ENCODE measurements at places on chromosomes 16 and 17. TPM values are rescaled to one million over a fixed set of nuclear protein-coding genes. Genes with fewer than 3 reads are reported as not detected.

GRCh38 chr17:28480799-28481571 is 7.5 kb downstream of the SLC13A2 start:
- no peak overlapping the region for H3K4me3 ChIP-seq
- peaks cover 13% of the 10 kb centered on the region for H3K4me1 ChIP-seq
- DNase-seq, result no peak
- no peaks in the 10 kb centered on the region for H3K36me3 ChIP-seq

DNA sequence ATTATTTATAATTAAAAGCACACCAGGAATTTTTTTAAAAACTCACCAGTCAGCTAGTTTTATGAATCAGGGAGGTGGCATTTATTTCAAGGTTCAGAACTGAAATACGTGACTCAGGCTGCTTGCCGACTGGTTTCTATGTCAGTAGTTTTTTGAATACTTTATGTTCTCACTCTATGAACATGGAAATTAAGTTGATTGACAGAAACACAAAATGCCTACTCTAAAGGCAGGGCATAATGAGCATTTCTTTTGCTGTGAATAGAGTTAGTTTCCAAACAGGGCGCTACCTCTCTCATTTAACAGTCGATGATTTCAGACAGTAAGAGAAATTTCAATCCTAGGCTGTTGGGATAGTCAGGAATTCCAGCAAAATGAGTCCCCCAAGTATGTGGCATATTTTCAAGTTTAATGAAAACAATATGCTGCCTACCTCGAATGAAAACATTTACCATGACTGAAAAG is 6.7 kb downstream of the HS3ST3B1 start:
- no peaks in the 10 kb centered on the region for H3K27me3 ChIP-seq
- no peak for DNase-seq
- peak overlapping the region; percentile 53 for H3K27ac ChIP-seq
- peak overlapping the region; percentile 72 for H3K4me3 ChIP-seq
- peaks cover 63% of the 10 kb centered on the region for H3K4me1 ChIP-seq

GRCh38 chr17:80036715-80037477 is 454 bp downstream of the CCDC40 start:
- peaks cover 7% of the 10 kb centered on the region for H3K4me1 ChIP-seq
- DNase-seq, result peak; percentile 80
- H3K4me3 ChIP-seq, result peak overlapping the region; percentile 88
- peak overlapping the region; percentile 90 for H3K27ac ChIP-seq

GRCh38 chr16:53678756-53679343 is 24.8 kb downstream of the RPGRIP1L start:
- no peaks in the 10 kb centered on the region for H3K27me3 ChIP-seq
- no peak for DNase-seq
- H3K4me3 ChIP-seq, result no peak overlapping the region
- H3K4me1 ChIP-seq, result peaks cover 2% of the 10 kb centered on the region
- no peak overlapping the region for H3K27ac ChIP-seq

GRCh38 chr16:77724174-77724573 is 1.9 kb downstream of the NUDT7 start:
- DNase-seq, result no peak
- H3K4me1 ChIP-seq, result peaks cover 11% of the 10 kb centered on the region
- no peak overlapping the region for H3K4me3 ChIP-seq
- no peak overlapping the region for H3K27ac ChIP-seq
- peaks cover 13% of the 10 kb centered on the region for H3K36me3 ChIP-seq
- no peaks in the 10 kb centered on the region for H3K27me3 ChIP-seq

DNA sequence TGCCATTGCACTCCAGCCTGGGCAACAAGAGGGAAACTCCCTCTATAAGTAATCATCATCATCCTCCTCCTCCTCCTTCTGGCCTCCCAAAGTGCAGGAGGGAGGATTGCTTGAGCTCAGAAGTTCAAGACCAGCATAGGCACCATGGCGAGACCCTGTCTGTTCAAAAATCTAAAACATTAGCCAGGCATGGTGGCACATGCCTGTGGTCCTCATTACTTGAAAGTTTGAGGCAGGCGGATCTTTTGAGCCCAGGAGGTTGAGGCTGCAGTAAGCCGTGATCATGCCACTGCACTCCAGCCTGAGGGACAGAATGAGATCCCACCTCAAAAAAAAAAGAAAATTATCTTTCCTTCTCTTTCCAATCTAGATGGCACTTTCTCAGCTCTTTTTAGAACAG is 27.8 kb downstream of the PKD1L3 start:
- H3K4me1 ChIP-seq, result no peaks in the 10 kb centered on the region
- no peak for DNase-seq
- no peaks in the 10 kb centered on the region for H3K36me3 ChIP-seq

- H3K27me3 ChIP-seq, result no peaks in the 10 kb centered on the region
- no peaks in the 10 kb centered on the region for H3K36me3 ChIP-seq
- H3K4me3 ChIP-seq, result no peak overlapping the region
- no peaks in the 10 kb centered on the region for H3K4me1 ChIP-seq
- no peak for DNase-seq
These were observed 125.2 kb downstream of the C16orf78 start for GRCh38 chr16:49498666-49499413.

DNA sequence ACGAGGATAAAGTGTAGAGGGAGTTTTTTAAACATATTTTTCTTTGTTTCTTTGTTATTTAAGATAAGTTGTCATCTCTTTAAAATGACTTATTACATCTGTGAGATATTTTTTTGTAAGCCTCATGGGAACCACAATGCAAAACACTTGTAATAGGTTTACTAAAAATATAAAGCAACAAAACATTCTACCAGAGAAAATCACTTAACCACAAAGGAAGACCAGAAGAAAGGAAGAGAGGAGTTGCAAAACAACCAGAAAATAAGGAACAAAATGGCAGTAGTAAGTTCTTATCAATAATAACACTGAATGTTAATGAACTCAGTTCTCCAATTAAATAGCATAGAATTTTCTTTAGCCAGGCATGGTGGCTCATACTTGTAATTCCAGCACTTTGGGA is 22.9 kb downstream of the DHRS7B start:
- DNase-seq, result no peak
- no peak overlapping the region for H3K27ac ChIP-seq
- no peak overlapping the region for H3K4me3 ChIP-seq
- no peaks in the 10 kb centered on the region for H3K27me3 ChIP-seq
- peaks cover 37% of the 10 kb centered on the region for H3K36me3 ChIP-seq

DNA sequence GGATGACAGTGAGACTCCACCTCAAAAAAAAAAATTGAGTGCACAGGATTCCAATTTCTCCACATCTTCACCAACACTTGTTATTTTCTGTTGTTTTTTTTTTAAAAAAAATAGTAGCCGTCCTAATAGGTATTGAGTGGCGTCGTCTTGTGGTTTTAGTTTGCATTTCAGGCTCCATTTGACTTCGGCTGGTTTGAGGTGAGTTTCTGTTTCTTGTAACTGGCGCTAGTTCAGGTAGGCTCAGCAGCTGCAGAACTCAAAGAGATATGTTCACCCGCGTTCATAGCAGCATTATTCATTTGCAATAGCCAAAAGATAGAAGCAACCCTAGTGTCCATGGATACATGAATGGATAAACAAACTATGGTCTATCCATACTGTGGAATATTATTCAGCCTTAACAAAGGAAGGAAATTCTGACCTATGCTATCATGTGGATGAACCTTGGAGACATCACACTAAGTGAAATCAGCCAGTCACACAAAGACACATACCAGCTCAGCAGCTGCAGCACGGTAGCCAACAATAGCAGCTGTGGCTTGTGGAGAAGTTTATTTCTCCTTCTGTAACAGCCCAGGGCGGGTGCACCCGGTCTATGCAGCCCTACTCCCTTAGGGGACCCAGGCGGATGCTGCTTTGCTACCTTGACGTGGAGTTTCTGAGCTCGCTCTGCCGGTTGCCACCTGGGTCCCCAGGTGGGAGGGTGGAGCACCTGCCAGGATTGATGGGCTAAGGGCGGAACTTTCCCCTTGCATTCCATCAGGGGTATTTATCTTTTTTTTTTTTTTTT is 44.9 kb downstream of the TMEM235 start:
- H3K27ac ChIP-seq, result peak overlapping the region; percentile 16
- peak; percentile 67 for DNase-seq
- no peak overlapping the region for H3K4me3 ChIP-seq
- peaks cover 2% of the 10 kb centered on the region for H3K27me3 ChIP-seq

GRCh38 chr17:60155815-60156214 is 6.0 kb downstream of the CA4 start:
- H3K4me1 ChIP-seq, result peaks cover 8% of the 10 kb centered on the region
- H3K36me3 ChIP-seq, result no peaks in the 10 kb centered on the region
- no peak for DNase-seq

GRCh38 chr17:7589891-7590691 is at the start of gene SOX15:
Gene SOX15 (minus strand): TSS chr17:7590094. CDS start chr17:7589676, 418 bp downstream.
- H3K4me1 ChIP-seq, result peaks cover 6% of the 10 kb centered on the region
- DNase-seq, result peak; percentile 59
- peaks cover 59% of the 10 kb centered on the region for H3K36me3 ChIP-seq

DNA sequence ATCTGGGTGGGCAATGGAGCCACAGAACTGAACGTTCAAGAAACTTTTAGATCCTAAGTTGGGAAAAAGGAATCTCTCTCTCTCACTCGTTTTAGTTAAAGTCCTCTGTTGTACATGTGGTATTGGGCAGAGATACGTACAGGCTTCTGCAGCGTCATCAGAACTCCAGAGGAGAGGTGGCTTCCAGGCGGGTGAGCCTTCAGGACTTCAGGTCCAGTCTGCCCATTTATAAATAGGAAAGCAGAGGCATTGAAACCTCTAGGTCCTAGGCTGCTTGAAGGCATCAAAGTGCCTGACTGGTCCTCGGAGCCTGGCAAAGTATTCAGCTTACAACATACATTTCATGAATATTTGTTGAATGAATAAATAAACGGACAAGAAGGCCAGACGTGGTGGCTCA is 8.1 kb upstream of the TNFRSF13B start:
- H3K27ac ChIP-seq, result no peak overlapping the region
- no peaks in the 10 kb centered on the region for H3K36me3 ChIP-seq
- H3K27me3 ChIP-seq, result peaks cover 6% of the 10 kb centered on the region
- no peak for DNase-seq
- H3K4me1 ChIP-seq, result peaks cover 13% of the 10 kb centered on the region

DNA sequence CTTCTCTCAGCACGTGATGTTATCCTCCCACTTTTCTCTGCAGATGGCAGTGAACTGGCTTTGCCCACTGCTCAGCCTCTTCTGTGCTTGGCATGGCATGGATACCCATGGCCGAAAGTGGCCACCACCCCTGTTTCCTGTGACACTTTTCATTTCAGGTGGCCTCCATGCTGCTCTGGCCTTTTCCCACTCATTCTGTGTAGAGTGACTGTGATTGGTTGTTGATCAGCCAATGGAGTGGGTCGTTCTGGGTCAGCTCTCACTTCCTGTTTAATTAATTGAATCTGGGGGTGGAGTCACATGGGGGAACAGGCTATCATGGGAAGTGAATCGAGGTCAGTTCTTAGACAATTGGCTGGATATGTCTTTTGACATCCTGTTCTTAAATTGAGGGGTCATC is 350.1 kb upstream of the EEF2KMT start:
- H3K4me1 ChIP-seq, result no peaks in the 10 kb centered on the region
- no peak for DNase-seq
- H3K27me3 ChIP-seq, result no peaks in the 10 kb centered on the region
- no peak overlapping the region for H3K4me3 ChIP-seq
- H3K36me3 ChIP-seq, result no peaks in the 10 kb centered on the region

DNA sequence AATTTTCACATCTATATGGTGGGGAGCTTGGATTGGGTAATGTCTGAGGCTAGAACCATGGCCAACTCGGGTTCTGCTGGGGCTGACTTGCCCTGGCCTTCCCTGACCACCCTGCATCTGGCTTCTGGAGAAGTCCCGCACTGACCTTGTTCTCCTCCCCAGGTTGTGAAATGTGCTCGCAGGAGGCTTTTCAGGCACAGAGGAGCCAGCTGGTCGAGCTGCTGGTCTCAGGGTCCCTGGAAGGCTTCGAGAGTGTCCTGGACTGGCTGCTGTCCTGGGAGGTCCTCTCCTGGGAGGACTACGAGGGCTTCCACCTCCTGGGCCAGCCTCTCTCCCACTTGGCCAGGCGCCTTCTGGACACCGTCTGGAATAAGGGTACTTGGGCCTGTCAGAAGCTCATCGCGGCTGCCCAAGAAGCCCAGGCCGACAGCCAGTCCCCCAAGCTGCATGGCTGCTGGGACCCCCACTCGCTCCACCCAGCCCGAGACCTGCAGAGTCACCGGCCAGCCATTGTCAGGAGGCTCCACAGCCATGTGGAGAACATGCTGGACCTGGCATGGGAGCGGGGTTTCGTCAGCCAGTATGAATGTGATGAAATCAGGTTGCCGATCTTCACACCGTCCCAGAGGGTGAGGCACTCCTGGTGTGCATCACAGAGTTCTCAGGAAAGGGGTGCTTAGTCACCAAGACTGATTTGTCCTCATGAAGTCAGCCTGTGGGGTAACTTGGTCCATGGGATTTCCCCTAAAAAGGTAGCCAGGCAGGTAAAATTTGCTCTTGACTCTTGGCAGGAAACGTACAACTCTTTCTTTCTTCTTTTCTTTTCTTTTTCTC is 6.1 kb downstream of the NOD2 start:
- H3K27me3 ChIP-seq, result peaks cover 2% of the 10 kb centered on the region
- DNase-seq, result no peak
- H3K36me3 ChIP-seq, result peaks cover 34% of the 10 kb centered on the region
- H3K4me3 ChIP-seq, result peak overlapping the region; percentile 26

DNA sequence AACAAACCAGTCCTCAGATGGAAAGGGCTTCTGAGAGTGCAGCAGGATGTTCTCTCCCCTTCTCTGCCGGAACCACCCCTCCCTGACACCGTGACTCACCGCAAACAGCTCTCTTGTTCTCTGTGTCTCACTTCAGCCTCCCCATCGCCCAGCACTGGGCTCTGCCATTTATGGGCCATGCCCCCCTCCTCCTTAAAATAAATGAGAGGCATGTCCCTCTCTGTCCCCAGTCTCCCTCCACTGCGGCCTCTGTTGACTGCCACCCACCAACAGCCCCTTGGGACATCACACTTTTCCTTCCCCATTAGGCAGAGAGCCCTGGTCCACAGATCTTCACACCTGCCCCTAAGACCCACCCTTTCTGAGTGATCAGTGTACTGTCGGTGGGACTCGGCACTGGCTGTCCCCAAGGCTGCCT is 6.3 kb downstream of the CCDC102A start:
- peaks cover 49% of the 10 kb centered on the region for H3K4me1 ChIP-seq
- H3K4me3 ChIP-seq, result peak overlapping the region; percentile 84
- H3K27me3 ChIP-seq, result no peaks in the 10 kb centered on the region
- DNase-seq, result peak; percentile 91
- H3K27ac ChIP-seq, result peak overlapping the region; percentile 97

The SMIM22 gene
- total RNA-seq, result not detected

The OMG gene
- total RNA-seq, result 0.35 TPM

The ITGAD gene
- not detected for total RNA-seq

The EFCAB5 gene
- total RNA-seq, result 0.28 TPM

The KCTD19 gene
- total RNA-seq, result 1.0 TPM

The GAA gene
- 17.9 TPM for total RNA-seq

The FBXO39 gene
- total RNA-seq, result 0.36 TPM

The ENGASE gene
- 49.5 TPM for total RNA-seq

The FBXW10B gene
- 0.35 TPM for total RNA-seq

The FBXW10 gene
- total RNA-seq, result 0.09 TPM
